ENCODE measurements at places on chromosomes 1 and 21.
A peak's percentile ranks its signal among the peaks of the same experiment; 100 is the strongest.

- no peaks in the 10 kb centered on the region for H3K4me1 ChIP-seq
- H3K27me3 ChIP-seq, result no peaks in the 10 kb centered on the region
- H3K27ac ChIP-seq, result no peak overlapping the region
- DNase-seq, result no peak
- no peak overlapping the region for H3K4me3 ChIP-seq
Measured at GRCh38 chr1:100502052-100502792, 35.7 kb upstream of the GPR88 start.

GRCh38 chr1:184366997-184367396, 19.8 kb upstream of the C1orf21 start:
- DNase-seq, result no peak
- H3K36me3 ChIP-seq, result no peaks in the 10 kb centered on the region
- no peak overlapping the region for H3K4me3 ChIP-seq
- H3K4me1 ChIP-seq, result no peaks in the 10 kb centered on the region
- no peak overlapping the region for H3K27ac ChIP-seq

- DNase-seq, result no peak
- H3K4me3 ChIP-seq, result no peak overlapping the region
- H3K27me3 ChIP-seq, result peaks cover 5% of the 10 kb centered on the region
- no peaks in the 10 kb centered on the region for H3K36me3 ChIP-seq
- no peak overlapping the region for H3K27ac ChIP-seq
Measured at GRCh38 chr21:39479164-39479813, 27.5 kb downstream of the SH3BGR start.

DNA sequence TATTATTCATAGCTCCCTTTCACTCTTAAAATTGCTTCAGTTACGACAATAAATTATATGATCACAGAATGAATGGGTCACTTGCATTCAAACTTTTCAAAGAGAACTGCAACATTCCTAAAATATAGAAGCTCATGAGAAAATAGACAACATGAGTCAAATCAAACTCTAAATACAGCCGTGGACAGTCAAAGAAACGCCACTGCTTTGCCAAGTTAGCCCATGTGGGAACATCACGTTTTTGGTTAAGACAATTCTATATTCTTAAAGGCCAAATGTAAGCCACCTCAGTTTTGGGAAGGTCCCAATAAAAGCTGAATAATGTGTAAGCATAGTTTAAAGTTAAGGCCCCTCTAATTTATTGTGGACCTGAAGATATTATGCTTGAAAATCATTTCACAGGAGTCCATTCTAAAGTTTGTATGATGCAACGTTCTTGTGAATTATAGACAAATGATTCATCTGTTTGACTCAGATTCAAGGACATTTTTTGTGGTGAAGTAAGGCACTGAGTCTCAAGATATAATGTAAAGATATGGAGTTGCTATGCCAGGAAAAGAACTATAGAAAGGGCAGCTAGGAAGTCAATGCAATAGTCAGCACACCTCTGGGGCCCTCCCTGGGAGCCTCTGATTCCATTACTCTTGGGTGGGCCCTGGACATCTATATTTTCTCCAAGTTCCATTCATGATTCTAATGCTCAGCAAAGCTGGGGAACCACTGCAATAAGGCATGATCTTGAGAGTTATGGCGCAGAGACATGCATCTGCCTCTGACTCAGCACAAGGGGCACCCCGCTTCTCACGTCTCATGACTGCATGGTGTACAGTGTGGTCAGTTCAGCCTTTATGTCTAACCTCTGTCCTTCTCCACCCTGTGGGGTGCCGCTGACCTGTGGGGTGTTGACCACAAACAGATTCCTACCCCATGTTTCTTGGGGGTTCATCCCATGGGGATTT, 33.9 kb downstream of the ETS2 start:
- H3K4me1 ChIP-seq, result peaks cover 16% of the 10 kb centered on the region
- H3K4me3 ChIP-seq, result no peak overlapping the region
- peak; percentile 66 for DNase-seq
- no peaks in the 10 kb centered on the region for H3K27me3 ChIP-seq
- H3K27ac ChIP-seq, result no peak overlapping the region

DNA sequence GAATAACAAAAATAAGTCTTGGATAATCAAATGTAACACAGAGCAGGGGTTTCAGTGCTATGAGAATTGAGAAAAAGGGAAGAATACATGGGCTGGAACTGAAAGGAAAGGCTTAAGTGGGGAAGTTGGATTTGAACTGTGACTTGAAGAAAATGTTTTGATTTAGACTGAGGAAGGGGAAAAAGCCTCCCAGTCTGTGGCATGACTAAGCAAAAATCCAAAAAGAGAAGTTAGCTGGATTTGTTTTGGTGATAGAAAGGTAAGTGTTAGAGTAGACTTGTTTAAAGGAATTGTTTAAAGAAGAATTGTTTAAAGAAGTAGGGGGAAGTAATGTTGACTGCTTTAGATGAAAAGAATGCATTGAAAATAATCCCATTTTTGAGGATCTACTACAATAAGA, 46.0 kb downstream of the KCNK2 start:
- H3K4me1 ChIP-seq, result no peaks in the 10 kb centered on the region
- H3K27me3 ChIP-seq, result no peaks in the 10 kb centered on the region
- H3K27ac ChIP-seq, result no peak overlapping the region
- no peaks in the 10 kb centered on the region for H3K36me3 ChIP-seq

DNA sequence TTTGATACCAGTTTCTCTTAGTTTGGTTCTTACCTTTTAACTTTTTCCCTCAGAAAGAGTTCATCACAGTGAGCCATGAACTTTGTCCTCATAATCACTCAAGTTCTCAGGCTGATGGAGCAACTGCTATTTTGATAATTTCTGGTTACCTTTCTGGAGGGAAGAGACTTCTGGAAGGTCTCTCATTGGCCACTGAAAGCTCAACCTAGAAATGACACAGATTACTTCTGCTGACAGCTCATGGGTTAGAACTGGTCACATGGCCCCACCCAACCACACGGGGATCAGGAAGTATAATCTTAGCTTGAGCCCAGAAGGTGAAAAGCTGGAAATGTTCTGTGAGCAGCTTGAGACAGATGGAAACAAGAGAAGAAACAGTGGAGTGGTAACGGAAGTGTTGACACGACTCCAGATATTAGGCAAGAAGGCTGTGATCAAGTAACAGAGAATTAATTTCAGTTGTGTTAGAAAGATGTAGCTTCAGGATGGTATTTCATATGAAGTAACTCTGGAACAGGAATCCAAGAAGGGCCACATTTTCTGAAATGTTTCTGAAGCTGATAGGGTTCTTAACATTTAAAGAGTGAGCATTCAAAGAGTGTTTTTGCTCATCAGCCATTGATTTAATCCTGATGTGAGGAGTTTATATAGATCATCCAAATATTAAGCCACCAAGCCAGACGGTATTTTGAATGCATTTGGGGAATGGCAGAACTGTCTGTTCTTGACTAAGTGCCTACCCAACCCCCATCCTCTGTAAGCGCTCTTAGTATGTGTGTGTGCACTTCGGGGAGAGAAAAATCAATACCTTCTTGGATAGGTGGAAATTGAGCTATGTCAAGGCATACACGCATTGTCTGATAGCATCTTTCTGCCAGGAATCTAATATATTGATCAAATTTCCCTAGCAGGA, 21.9 kb upstream of the XPR1 start:
- H3K4me1 ChIP-seq, result peaks cover 13% of the 10 kb centered on the region
- DNase-seq, result no peak
- H3K27me3 ChIP-seq, result no peaks in the 10 kb centered on the region
- no peak overlapping the region for H3K27ac ChIP-seq
- H3K4me3 ChIP-seq, result no peak overlapping the region

DNA sequence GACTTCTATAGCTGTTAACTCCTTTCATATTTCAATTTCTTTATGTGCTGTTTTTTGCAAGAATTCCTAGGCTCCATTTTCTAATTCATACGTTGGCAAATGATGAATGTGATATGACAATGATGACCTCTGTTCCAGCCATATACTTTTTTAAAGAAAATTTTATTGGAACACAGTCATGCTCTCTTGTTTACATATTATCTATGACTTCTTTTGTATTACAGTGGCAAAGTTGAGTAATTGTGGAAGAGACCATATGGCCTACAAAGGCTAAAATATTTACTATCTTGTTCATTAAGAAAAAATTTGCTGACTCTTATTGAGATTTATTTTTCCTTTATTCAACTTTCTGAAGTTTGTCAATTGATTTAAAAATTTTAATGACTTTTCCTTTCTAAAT, 7.1 kb downstream of the IFI44L start:
- H3K27me3 ChIP-seq, result no peaks in the 10 kb centered on the region
- H3K36me3 ChIP-seq, result peaks cover 53% of the 10 kb centered on the region
- no peak for DNase-seq
- H3K4me3 ChIP-seq, result peak overlapping the region; percentile 27
- H3K27ac ChIP-seq, result no peak overlapping the region

- no peaks in the 10 kb centered on the region for H3K27me3 ChIP-seq
- peaks cover 5% of the 10 kb centered on the region for H3K4me1 ChIP-seq
- no peak overlapping the region for H3K4me3 ChIP-seq
- H3K36me3 ChIP-seq, result peaks cover 25% of the 10 kb centered on the region
- H3K27ac ChIP-seq, result no peak overlapping the region
Measured at GRCh38 chr21:46662367-46662654, 26.8 kb downstream of the PRMT2 start.

GRCh38 chr1:77350012-77350770, 68.4 kb downstream of the AK5 start:
- peaks cover 3% of the 10 kb centered on the region for H3K4me1 ChIP-seq
- H3K27ac ChIP-seq, result no peak overlapping the region
- no peaks in the 10 kb centered on the region for H3K27me3 ChIP-seq

DNA sequence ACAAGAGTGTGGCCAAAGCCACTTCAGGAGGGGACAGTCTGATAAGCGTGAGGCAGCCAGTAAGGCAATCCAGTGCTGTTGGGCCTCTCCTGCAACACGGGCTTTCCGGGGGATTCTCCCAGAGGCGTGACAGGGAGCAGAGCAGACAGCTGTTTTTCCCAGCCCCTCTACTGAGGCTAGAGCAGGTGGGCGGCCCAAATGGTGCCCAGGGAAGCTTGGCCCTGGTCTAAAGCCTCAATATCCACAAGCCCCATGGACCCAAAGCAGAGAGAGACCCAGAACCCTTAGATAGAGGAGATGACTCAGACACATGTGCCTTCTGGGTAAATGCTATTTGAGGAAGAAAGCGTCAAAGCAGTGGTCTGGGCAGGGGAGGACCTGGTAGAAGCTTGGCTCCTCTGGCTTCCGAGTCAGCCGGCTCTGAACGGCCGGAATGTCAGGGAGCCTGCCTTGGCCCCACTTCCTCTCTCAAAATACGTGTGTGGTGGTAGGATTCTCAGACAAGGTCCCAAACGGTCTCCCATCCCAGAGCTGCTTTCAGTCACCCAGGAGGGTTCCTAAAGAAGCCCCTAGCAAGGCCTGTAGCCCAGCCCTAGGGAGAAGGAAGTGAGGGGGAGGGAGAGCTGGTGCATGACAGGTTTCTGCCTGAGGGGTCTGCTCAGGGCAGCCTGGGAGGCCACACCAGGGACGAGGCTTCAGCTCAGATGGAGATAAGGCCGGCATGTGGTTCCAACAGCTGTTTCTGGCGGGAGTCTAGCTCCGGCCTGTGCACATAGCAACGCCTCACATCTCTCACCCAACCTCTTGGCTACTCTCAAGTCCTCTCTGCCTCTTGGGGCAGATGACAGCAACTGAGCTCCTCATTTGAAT, 28.8 kb downstream of the PIK3C2B start:
- no peak overlapping the region for H3K4me3 ChIP-seq

- H3K4me1 ChIP-seq, result no peaks in the 10 kb centered on the region
- no peaks in the 10 kb centered on the region for H3K36me3 ChIP-seq
- H3K4me3 ChIP-seq, result no peak overlapping the region
Measured at GRCh38 chr1:198119906-198120305, 36.9 kb upstream of the NEK7 start.

DNA sequence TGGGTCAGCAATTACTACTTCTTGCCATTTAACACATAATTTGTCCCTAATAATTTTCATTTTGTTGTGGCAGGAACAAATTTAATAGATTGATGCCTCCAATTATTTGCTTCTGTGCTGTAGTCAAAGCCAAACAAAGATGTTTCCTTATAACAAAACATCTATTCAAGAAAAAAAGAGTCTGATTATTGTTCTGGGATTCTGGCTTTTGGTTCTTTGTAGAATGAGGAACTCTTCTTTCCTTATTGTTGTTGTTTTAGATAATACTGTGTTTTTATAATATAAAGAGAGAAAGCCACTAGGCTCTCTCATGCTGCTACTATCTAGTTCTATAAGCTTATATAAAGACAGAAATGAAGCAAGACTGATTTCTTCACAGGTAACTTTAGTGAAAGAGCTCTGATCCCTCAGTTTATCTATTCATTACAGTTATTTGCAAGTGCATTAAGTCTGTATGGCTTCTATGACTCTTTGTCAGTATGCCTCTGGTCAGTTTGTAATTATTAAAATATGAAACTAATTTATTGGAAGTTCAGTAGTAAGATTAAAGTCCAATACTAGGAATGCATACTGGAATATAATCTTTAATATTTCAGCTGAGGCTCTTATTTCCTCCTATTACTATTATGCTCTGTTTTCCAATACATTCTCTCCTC, 37.4 kb downstream of the PRKACB start:
- H3K27ac ChIP-seq, result no peak overlapping the region
- H3K36me3 ChIP-seq, result peaks cover 28% of the 10 kb centered on the region
- H3K4me3 ChIP-seq, result no peak overlapping the region
- DNase-seq, result no peak
- no peaks in the 10 kb centered on the region for H3K27me3 ChIP-seq

- no peaks in the 10 kb centered on the region for H3K36me3 ChIP-seq
- H3K27ac ChIP-seq, result no peak overlapping the region
- no peaks in the 10 kb centered on the region for H3K4me1 ChIP-seq
Measured at GRCh38 chr1:175628548-175629317, 114.7 kb downstream of the TNR start.

DNA sequence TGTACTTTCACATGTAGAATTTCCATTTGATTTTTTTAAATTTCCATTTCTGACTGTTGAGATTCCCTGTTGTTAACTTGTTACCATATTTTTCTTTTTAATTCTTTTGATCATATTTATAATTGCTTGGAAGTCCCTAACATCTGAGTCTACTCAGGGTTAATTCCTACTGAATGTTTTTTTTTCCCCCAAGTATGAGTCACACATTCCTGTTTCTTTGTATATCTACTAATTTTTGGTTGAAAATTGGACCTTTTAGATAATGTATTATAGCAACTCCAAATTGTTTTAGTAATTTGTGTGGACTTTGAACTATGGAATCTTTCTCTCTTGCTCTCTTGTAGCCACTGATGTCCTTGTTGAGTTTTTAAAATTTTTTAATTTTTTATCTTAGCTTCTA, 54.6 kb downstream of the STXBP3 start:
- H3K36me3 ChIP-seq, result peaks cover 39% of the 10 kb centered on the region
- peaks cover 4% of the 10 kb centered on the region for H3K4me1 ChIP-seq
- H3K27ac ChIP-seq, result peak overlapping the region; percentile 15

- H3K27ac ChIP-seq, result peak overlapping the region; percentile 96
- H3K27me3 ChIP-seq, result no peaks in the 10 kb centered on the region
- peak; percentile 82 for DNase-seq
Measured at GRCh38 chr1:203673550-203674411, 47.1 kb downstream of the ATP2B4 start.
